Type B pancreatic cell (in vitro differentiated cells): ENCODE measurements at places on chromosomes 2 and 18.

- no peak for DNase-seq
These were observed 12.6 kb downstream of the GNLY start for GRCh38 chr2:85706599-85707296.

DNA sequence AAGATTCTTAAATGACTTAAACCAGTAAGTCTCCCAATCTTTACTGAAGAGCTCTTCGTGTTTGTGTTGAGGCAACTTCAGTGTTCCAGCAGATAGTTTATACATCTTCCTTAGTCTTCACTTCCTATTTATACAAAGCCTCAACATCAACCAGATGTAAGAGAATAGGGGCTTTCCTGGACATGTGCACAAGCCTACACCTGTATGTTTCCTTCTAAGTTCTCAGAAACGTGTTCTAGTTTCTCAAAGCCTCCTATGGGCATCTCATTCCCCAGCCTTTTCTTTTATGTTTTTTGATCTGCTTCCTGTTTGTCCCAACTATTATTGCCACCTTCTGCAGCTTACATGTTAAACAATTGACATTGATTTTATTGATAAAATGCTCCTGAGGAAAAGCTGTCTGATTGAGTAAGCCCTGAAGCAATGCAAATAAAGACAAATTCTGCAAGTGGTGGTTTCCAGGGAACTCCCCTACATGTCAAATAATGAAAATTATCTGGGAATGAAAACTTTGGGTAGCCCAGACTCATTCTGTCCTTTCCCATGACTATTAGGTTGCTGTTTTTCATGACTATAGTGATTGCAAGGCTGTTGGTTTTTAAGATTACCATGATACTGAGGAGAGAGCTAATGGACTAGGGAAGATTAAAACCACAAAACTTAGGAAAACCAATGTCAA, 663.3 kb upstream of the ACVR2A start:
- no peak for DNase-seq

DNA sequence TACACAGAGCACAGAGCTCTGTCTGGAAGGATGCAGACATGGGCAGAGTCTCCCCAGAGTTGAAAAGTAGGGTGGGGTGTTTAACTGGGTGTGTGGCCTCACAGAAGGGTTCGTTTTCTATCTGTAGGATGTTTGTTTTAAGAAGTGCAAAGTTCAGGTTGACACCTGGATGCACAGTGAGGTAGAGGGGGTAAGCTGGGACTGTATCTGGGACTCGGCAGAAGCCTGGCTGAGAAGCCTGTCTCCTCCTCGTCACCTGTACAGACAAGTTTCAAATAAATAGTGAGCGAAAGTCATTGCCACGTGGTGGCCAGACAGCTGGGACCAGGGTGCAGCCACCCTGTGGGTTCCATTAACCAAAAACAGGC, 145.9 kb downstream of the KLHL29 start:
- no peak for DNase-seq

DNA sequence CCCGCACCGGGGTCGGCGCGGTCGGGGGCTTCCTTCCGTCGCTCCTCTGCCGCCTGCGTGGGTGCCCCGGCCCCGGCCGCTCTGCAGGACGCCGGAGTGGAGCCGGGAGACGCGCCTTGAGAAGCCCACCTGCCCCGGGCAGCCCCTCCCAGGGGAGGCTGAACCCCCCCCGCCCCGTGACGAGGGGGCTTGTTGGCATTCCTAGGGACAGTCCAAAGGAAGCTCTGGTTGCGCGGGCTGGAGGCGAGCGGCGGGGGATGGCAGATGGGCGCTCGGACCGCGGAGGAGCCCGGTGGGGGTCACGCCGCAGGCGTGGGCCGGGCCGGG, 133.5 kb upstream of the MGAT5 start:
- DNase-seq: no peak

DNA sequence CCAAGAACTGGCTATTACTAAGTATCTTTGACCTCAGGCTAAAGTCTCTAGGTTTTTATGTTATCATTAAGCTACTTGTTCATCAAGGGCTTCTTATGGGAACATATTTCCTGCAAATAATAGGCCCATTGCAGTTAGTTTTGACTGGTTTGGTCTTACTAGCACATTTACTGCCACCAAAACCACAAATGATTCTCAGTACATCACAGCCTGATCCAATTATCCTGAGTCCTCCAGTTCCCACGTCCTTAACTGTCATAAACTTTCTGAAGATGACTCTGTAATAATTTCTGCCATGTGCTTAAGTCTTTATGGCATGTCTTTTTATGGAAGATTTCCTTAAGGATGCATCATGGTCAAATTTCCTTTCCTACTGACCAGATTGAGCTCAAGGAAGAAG, 123.3 kb upstream of the TANK start:
- no peak for DNase-seq

- DNase-seq: no peak
These were observed 37.8 kb upstream of the IKZF2 start for GRCh38 chr2:213189001-213189899.

DNA sequence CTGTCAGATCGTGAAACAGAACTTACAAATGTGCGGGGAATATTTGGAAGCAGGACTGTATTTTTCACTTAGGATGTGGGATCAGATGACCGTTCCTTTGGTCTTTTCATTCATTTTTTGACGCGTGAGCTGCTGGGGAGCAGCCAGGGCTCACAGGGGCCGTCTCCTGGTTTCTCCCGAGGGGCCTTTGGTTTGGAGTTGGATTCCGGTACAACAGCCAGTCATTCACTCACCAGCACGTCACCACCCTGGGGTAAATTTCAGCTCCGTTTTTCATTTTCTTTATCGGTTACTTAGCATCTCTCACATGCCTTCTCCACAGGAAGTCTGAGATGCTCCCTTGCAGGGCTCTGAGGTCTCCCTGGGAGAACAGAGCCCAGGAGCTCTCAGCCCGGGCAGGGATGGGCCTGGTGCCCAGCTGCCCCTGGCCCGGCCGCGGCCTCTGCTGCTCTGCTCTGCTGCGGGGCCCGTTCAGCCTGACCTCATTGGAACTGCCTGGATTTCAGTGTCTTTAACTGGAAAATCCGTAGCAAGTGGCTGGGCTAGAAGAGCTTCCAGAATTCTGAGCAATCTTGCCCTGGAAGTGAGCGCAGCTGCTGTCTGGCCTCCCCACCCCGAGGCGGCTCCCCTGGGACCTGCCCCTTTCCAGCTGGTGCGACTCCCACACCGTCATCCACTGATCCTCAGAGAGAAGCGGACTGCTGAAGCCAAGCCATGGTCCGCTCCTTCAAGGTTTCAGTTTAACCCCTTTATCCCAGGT, 335.6 kb downstream of the EIPR1 start:
- peak; percentile 60 for DNase-seq

DNA sequence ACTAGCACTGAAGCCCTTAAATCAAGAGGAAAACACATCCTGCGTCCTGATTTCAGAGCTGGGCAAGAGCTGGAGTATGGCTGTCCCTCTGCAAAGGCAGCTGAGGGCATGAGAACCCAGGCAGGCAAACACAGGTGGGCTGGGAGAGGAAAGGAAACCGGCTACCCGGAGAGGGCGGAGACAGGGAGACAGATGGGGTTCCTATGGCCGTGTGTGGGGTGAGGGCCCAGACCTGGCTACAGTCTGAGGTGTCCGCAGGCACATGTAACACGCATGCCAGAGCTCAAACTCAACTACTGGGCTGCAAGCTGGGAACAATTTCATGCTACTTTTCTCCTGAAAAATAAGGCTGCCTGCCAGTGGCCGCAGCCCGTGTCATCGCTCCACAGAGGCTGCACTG, 2.7 kb downstream of the COPS9 start:
- DNase-seq: peak; percentile 47

GRCh38 chr2:72211777-72212485, 64.3 kb upstream of the CYP26B1 start:
- DNase-seq: no peak

DNA sequence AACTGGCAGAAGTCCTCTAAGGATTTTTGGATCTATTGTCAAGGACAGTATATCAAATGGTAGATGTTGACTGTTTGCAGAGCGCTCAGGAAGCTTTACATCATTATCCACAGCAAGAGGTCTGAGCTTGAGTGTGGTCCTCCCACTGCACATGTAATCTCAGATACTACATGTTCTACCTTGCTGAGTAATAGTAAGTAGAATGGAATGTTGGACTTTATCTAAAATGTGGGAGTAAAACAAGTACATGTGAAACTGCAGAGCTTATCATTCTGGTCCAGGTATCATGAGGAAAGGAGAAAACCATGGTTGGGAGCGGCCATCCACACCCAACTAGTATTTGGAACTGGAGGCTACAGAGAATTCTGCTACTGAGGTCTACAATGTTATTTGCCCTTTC, 19.3 kb upstream of the CD28 start:
- no peak for DNase-seq

DNA sequence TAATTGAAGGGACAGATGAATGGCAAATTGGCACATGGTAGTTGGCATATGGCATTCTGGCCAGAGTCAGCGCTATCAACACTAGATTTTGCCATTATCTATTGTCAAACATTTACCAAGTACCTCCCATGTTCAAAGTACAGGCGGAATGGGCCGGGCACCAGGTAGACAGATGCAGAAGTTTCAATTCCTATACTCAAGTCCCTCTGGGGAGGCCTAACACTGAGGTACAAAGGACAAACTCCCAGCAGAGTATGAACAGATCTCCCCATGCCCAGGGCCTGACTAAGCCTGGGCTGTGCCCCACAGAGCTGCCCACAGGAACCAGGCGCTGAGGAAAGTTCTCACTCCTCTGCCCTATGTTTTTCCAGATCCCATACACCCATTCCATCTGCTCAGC, 257.5 kb upstream of the KLHL29 start:
- no peak for DNase-seq

- DNase-seq: no peak
These were observed 3.9 kb downstream of the NEB start for GRCh38 chr2:151730262-151730975.

DNA sequence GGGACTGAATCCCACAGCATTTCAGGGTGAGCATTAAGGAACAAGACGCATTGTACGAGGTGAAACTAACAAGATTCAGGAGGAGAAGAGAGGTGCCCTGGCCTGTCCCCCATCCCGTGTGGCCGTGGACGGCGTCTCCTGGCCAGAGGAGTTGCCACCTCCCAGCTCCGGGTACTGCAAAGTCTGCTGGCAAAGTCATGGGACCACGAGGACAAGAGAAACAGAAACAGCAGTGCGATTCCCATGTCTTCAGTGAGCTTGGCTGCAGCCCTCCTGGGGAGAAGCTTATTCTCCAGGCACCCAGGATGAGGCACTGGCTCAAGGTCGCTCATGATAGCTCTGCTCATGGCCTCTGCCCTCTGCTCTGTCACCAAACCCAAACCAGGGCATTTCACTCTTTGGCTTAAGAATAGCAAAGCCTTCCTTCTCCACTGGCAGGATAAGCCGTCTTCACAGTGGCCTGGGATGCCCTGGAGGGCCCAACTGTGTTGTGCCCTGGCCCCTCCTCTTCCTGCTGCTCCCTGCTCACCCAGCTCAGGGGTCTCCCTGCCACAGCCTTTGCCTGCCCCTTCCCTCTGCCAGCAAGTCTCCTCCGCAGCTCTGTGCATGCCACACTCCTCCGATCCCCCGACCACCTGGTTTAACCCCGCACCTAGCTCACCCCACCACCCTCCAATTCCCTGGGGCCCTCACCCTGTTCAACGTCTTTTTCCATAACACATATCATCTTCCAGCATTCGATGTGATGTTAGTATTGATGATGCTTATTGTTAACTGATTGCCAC, 144.8 kb downstream of the PXDN start:
- DNase-seq: no peak

DNA sequence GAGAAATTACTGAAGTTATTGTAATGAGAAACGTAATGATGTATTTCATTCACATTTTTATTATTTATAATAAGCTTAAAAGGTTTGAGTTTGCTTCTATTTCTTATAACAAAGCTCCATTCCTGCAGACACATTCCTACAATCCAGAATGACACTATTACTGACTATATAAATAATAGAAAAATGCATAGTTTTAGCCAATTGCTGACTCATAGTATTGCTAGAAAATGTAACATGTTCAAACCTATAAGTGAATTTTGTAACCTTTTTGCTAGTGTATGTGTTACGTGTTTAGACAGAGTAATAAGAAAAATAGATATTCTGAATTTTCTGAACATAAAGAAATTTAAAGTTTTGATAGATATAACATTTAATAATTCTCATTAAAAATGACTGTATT, 9.3 kb upstream of the VWC2L start:
- no peak for DNase-seq

DNA sequence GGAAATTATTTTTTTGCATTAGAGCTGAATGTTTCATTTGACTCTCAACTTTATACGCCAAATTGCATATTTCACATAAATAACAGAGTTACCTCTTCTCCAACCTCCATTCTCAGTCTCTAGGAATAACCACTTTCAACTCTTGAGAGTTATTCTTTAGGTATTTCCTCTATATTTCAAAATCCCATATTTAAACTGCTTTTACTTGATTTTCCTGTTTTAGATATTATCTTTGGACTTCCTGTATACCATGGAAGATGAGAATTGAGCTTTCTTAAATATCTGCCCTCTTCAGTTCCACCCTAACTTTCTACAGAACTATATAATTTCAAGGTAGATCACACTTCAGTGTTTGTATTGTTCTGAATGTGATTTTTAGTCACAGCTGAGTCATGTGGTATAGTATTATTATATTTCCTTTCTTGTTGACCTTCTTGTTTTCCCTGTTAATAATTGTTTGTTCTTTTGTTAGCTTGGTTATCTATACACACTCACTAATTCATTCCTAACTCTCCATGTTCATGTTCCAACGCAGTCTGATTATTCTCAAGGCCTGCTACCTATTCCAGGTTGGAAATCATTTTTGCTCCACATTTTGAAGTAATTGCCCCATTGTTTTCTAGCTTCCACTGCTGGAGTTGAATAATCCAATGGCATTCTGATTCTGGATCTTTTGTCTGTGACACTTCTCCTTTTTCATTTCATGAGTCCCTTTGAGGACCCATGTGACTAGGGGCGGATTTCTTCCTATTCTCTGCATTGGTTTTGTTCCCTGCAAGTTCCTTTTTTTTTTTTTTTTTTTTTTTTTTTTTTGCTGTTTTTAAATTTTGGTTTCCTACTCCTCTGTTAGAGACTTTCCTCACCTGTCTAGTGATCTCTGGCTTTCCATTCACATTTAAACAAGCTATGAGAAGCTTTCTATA, 156.8 kb upstream of the RBMS1 start:
- no peak for DNase-seq
